Activated gamma-delta T cell treated with Interleukin-2 at 50 U/mL for 16 hours (primary cell): ENCODE measurements at places on chromosomes 5 and 9.

- DNase-seq: no peak
These were observed 70.3 kb downstream of the RAB24 start for GRCh38 chr5:177233206-177233605.

DNA sequence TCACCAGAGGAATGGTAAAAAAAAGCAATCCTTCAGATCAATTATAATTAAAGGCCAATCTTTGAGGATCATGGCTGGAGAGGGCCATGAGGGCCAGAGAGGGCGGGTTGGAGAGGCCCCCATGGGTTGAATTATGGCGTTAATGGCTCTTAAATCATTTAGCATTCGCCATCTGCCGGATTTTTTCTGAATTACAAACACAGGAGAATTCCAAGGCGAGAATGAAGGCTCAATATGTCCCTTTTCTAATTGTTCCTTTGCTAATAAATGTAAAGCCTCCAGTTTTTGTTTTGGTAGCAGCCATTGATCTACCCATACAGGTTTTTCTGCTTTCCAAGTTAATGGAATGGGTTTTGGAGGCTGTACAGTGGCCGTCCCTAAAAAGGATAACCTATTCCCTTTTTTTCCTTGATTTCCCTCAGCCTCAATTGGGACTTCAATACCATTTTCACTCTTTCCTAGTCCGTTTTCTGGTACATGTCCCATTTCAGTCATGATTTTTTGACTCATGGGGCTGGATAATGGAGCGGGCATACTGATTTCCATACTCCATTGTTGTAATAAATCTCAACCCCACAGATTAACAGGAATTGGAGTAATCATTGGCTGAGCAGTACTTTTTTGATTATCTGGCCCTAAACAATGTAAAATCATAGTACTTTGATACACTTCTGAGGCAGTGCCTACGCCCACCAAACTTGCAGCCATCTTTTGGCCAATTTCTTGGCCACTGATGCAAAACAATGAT lies 6.7 kb upstream of the TMEM141 start:
- no peak for DNase-seq

GRCh38 chr5:37831821-37832534 lies 7.9 kb downstream of the GDNF start:
- no peak for DNase-seq

DNA sequence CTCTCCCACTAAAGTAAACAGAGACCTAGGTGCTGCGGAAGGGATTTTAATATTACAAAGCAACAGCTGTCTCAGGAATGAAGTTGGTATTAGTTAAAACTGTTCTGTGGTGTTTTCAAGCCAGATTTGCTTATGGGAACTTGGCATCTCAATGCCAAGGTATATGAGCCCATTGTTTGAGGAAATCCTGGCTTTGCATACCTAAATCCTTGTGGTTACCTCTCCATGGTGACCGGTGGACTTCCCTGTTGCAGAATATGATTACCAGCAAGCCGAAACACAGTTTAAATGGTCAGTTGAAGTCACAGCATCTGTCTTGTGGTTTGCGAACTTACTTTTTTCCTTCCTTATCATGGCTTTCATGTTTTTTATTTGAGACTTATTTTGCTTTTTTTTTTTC lies 62.3 kb upstream of the TXNDC8 start:
- no peak for DNase-seq

DNA sequence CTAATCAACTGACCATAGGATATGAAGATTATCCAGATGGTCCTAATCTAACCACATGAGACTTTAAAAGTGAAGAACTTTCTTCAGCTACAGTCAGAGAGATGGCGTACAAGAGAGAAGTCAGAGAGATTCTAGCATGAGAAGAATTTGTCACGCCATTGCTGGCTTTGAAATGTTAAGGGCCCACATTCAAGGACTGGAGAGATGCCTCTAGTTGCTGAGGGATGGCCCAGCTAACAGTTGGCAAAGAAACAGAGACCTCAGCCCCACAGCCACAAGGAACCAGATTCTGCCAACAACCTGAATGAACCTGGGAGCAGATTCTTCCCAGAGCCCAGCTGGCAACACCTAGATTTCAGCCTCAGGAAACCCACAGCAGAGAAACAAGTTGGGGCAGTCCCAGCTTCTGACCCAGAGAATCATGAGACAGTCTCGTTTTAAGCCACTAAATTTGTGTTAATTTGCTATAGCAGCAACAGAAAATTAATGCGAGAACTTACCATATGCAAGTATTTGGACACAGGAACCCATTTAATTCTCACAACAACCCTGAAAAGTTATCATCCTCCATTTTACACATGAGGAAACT lies 132.0 kb downstream of the MLLT3 start:
- no peak for DNase-seq

DNA sequence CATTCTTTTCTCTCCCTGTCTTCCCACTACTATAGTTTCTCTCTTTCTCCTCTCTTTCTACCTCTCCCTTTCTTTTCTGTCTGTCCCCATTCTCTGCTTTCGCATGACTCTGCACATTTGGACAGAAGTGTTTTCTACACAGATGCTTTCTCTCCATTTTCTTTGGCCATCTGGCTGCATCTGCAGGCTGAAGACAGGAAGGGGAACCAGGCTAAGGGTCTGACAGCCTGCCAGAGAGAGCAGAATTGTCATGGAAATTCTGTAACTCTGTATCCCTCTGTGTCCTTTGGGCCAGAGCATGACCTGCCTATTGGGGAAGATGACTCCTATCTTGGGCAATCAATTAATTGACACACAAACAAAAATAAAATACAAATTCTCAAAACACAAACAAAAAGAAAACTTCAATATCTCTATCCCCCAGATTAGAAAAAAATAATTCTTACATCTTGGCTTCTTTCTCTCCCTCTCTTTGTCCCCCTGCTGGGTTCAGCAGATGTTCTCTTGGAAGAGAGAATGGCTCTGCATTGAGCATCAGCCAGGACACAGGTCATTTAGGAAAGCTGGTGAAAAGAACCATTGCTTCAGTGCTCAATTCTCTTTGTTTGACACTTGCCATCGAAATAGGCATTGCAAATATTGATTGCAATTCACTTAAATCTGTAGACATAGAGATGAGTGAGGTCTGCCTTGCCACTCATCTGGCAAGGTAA lies 415.9 kb upstream of the KLF4 start:
- no peak for DNase-seq

GRCh38 chr5:6615034-6615815 lies 17.6 kb downstream of the NSUN2 start:
- no peak for DNase-seq
